ENCODE measurements at places on chromosomes 5 and 9. TPM values are rescaled to one million over a fixed set of nuclear protein-coding genes. Genes with fewer than 3 reads are reported as not detected.

CCNI2 gene
- 0.11 TPM for total RNA-seq

CEL gene
- total RNA-seq = 2.8 TPM

- H3K27me3 ChIP-seq = no peaks in the 10 kb centered on the region
- H3K4me1 ChIP-seq = peaks cover 11% of the 10 kb centered on the region
- H3K36me3 ChIP-seq = no peaks in the 10 kb centered on the region
- no peak overlapping the region for H3K4me3 ChIP-seq
- no peak overlapping the region for H3K27ac ChIP-seq
These were observed 2.6 kb downstream of the NKD2 start for GRCh38 chr5:1011226-1011631.

LHX2 gene
- total RNA-seq = 0.26 TPM

DNA sequence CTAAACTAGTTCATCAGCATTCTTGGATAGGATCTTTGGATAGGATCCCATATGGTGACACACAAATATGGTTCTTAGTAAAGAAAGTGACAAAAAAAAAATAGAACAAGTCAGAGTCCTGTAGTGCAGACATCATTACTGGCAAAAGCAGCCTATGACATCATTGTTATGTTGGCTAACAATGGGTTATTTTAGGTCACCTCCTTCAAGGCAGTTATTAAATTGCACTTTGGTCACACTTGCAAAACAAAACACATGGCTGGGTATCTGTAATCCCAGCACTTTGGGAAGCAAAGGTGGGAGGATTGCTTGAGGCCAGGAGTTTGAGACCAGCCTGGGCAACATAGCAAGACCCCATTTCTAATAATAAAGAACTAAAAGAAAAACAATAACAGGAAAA is 185.9 kb downstream of the KIAA0825 start:
- no peak overlapping the region for H3K27ac ChIP-seq
- H3K4me1 ChIP-seq = no peaks in the 10 kb centered on the region
- DNase-seq = no peak
